Epithelial cell of esophagus (primary cell): ENCODE measurements at places on chromosomes 16 and 17.

DNA sequence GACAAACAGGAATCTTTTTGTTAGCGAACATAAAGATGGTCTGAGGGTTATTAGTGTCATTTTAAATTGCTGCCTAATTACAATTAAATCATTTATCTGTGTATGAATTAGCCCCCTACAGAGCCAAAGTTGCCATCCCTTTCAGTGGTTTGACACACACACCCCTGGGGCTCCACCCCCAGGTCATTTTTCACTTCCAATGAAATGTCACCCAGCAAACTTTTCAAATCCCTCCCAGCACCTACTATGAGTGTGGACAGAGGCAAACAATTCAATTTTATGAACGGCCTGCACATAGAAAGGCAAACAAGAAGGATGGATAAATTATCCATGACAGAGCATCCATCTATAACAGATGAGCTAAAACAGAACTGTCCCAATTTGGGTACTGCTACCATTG is 2.4 kb downstream of the MYH10 start:
- DNase-seq: no peak

DNA sequence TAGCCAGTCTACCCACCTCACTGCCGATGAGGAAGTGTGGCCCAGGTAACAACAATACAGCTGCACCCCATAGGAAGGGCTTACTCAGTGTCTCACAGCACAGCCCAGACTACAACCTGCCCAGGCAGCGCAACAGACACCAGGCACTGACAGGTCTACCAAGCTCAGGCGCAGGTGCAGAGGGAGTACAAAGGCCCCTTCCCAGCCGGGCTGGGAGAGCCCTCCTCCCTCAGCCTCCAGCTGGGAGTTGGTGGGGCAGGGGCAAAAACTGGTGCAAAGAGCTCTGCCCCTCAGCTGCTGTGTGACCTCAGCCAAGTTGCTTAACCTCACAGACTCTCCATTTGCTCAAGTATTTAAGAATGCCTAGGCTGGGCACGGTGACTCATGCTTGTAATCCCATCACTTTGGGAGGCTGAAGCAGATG is 112.6 kb upstream of the LHX1 start:
- peak; percentile 80 for DNase-seq

GRCh38 chr17:32161506-32162365 is 19.4 kb downstream of the RHOT1 start:
- DNase-seq: peak; percentile 60

GRCh38 chr16:71347146-71347545 is 11.4 kb upstream of the CALB2 start:
- DNase-seq: no peak

DNA sequence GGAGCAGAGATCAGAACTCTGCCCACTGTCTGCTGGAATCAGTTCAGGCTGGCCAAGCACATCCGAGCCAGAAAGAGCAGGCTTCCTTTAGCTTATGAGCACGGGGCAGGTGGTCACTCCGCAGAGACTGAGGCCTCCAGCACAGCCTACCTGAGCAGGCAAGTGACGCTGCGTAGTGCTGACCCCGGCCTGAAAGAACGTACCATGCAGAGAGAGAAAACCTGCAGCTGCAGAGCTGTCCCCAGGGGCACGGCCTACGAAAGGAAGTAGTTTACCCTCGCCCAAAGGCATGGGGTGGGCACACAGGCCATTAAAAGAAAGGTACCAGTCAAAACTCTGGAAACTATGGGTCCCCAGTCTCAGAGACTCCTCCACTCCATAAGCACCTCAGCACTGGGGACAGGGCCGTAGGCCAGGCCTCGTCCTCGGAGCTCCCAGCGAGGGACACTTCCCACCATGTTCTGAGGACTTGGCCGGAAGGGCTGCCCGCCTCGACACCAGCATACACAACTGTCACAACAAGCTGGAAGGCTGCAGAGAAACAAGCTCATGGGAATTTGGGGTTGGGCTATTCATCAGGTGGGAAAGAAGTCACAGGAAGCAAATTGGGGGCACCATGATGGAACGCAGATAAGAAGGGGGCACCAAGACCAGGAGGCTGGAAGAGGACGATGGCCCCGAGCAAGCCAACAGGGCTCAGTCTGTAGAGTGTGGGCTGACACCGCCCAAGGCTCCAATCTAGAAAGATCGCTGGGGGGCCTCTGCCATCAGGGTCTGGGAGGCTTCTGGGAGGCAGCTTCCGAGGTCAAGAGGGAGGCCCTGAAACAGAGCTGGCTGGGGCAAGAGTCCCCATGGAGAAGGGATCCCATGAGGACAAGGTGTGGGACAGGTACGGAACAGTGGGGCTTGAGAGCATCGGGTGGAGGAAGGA is 21.2 kb downstream of the MEAK7 start:
- DNase-seq: no peak

DNA sequence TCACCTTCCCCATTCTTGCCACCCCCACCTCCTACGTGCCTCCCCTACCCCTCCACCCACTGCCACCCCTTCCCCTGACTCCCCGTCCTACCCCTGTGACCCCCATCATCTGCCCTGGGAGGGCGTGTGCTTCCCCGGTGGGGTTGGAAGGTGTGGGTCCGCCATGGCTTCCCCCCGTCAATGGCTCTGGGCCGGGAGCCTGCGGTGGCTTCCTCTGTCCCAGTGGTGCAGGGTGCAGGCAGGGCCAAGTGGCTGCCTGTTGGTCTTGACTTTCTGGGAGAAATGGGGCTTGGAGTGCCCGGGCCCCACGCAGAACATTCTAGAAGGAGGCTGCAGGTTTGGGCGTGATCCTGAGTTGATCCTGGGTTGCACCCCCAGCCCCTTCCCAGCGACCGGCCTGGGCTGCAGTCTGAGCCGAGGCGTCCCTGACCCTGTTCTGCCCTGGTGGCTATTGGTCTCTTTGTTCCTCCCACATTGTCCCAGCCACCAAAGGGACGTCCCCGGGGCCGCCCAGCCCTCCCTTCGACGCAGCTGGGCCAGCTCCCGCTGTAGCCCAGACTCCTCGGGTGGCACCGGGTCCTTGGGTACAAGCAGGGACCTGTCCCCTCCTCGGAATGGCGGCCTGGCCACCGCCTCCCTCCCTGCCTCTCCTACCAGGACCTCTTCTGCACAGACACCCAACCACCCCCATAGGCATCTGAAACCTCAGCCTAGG is 25.7 kb downstream of the GSE1 start:
- DNase-seq: no peak

GRCh38 chr16:23801378-23801777 is 34.4 kb upstream of the PRKCB start:
- peak; percentile 66 for DNase-seq

GRCh38 chr16:23498863-23499262 is 11.4 kb downstream of the GGA2 start:
- DNase-seq: no peak

DNA sequence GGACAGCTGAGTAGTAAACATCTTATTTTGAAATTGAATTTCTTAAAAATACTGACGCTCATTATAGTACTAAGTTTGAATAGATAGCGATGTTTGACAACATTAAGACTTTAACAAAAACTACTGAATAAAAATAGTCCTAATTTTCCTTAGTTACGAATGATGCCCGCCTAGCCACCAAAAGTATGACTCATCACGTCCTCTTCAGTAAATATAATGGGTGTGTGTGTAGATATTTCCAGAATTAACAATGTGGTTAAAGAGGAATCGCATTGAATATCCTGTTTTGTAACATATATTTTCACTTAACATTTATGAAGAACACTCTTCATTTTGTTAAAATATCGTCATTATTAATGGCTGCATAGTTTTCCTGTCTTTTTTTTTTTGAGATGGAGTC is 187.6 kb downstream of the MYO1D start:
- no peak for DNase-seq

- no peak for DNase-seq
Measured at GRCh38 chr16:88374736-88375135, 8.0 kb upstream of the ZNF469 start.

DNA sequence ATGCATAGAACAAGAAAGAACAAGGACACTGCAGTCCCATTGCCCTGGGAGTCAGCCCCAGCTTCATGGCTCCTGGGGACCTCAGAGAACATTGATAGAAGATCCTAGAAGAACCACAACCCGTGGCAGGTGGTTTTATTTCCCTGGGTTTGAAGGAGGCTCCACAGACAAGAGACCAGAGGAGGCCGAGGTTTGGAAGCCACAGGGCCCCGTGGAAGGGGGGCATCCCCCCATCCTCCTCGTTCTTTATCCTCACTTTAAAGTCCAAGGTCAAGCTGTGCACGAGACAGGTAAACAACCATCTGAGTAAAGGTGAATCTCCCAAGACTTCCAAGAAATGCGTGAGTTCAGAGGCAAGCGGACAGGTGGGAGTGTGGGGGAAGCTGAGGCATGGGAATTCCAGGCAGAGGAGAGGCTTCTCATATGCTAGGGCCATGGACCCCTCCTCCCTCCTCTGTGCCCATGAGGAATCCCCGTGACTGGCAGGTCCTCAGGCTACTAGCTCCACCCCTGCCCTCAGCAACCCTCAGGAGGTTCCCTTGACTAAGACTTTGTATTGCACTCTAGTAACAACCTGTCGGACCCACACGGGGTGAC is 849 bp upstream of the SULT1A1 start:
- no peak for DNase-seq

DNA sequence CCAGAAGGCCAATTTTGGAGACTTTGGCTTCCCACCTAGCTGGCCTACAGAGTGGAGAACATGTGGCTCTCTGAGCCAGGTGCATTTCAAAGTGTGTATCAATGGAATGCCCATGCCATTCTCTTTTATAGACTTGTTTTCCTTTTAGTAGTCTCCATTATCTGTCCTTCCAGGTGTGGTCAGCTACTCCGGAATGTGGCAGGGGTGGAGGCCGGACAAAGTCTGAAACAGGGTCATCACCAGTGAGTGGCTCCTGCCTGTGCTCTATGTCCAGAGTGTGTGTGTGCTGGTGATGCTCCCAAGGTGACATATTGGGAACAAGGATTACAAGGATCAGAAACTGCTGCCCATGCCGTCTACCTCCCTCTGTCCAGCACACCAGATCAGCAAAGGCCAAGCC is 3.8 kb upstream of the TMEM220 start:
- no peak for DNase-seq

DNA sequence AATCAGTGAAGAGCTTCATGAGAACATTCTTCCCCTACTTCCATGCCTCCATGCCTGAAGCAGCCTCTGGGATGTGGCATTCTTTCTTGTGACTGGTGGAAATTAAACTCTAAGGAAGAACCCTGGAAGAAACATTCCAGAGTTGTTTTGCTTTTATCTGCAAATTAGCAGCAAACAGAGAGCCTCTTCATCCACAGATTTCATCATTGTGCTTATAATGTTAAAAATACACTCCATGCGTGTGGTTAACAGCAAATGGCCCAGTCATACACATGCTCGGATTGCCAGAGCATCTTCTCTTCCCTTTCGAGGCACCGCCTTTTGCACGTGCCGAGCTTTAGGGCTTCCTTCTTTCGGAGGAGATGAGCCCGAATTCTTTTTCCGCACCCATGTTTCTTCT is 411.3 kb downstream of the SNX29 start:
- no peak for DNase-seq

DNA sequence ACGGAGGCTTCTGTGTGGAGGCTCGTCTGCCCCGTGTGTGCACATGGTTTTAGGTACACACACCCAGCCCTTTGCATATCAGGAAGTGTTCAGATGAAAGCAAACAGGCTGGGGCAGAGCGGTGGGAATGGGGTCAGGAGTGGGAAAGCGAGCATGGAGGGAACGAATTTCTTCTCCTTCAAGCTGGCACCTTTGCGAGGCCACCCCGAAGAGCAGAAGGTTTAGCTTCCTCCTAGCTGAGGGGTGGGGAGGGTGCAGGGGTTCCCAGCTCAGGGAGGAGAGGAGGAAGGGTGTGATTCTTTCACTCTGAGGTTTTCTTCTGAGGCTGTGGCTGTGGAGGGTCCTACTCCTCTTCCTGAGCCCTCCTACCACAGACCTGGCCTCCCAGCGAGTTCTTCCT is 83.6 kb downstream of the ABR start:
- DNase-seq: no peak

DNA sequence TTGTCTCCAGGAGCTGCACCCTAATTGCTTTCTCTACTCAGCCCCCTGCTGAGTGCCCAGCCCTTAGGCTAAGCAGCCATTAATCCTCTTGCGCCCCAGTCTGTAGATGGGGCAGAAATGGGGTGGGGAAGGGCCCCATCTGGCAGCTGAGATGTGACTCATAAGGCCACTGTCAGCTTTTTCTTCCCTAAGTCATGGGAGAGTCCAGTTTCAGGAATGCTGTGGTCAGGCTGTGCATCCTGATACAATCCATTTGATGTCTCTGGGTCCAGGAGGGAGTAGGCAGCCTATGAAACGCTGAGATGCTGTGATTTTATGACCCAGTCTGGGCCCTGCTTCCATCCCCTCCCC is 12.3 kb downstream of the PLXDC1 start:
- DNase-seq: peak; percentile 67

- DNase-seq: peak; percentile 89
Measured at GRCh38 chr16:2009791-2010510, at the start of gene ZNF598. Gene ZNF598 (minus strand): TSS chr16:2009821.

- DNase-seq: peak; percentile 62
Measured at GRCh38 chr16:30651124-30652004, 604 bp downstream of the PRR14 start.

GRCh38 chr16:67286441-67287235 is 7.3 kb downstream of the PLEKHG4 start:
- no peak for DNase-seq

DNA sequence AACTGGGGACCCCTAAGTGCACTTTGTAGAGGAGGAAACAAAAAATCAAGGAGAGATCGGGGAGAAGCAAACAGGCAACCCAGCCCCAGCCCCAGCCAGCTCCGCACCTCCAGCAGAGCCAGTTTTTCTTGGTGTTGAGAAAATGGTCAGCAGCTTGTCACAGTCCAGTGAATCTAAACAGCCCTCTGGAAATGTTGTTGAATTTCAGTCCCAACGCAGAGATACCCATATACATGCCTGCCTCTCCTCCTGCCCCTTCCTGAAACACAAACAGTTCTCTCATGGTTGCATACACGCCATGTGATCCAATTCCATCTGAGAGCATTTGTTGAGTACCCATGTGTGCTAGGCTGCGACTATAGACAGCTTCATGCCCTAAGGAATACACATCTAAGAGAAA is 42.4 kb upstream of the LHX1 start:
- no peak for DNase-seq

GRCh38 chr16:29927070-29927905 is 1.3 kb upstream of the KCTD13 start:
- no peak for DNase-seq

DNA sequence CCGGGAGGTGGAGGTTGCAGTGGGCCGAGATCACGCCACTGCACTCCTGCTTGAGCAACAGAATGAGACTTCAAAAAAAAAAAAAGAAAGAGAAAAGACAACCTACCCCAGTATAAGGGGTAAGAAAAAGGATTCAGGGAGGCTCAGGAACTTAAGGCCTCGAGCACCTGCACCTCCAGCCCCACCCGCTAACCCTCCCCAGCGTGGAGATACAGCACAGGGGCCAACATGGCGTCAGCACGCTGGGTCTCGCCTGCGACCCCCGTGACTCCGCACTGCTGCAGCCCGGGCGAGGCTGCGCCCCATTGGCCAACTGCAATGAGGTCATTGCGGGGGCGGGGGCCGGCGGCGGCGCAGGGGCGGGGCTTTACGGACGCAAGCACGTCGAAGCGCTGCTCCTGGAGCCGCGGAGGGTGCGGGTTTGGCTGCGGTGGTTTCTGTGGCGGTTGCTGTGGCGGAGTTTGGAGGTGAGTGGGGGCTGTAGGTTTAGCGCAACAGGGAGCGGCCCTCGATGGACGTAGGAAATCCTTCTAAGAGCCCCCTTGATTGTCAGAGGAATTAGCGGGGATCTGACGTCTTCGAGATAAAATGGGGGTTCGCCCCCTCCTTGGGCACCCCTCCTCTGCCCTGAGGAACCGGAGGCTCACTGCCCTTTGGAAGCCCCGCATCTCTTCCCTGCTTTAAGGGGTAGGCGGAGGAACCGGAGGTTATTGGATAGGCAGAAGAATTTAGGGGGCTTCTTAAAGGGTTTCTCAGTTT is at the start of gene ATP6V0A1:
Gene ATP6V0A1, plus strand, starts transcription at position 382 of the 759 bp plus-strand sequence. CDS start 2,017 bp downstream, outside the sequence.
- DNase-seq: peak; percentile 85

GRCh38 chr16:79124016-79124756 is 476.4 kb downstream of the MAF start:
- DNase-seq: no peak
